ENCODE measurements at places on chromosomes 12 and 14.

GRCh38 chr14:61620130-61620946 is 75.0 kb upstream of the HIF1A start:
- DNase-seq: no peak

- no peak for DNase-seq
These were observed 2.2 kb upstream of the KCNH3 start for GRCh38 chr12:49536526-49537071.

GRCh38 chr12:28340261-28341045 is 150.2 kb downstream of the CCDC91 start:
- DNase-seq: no peak

DNA sequence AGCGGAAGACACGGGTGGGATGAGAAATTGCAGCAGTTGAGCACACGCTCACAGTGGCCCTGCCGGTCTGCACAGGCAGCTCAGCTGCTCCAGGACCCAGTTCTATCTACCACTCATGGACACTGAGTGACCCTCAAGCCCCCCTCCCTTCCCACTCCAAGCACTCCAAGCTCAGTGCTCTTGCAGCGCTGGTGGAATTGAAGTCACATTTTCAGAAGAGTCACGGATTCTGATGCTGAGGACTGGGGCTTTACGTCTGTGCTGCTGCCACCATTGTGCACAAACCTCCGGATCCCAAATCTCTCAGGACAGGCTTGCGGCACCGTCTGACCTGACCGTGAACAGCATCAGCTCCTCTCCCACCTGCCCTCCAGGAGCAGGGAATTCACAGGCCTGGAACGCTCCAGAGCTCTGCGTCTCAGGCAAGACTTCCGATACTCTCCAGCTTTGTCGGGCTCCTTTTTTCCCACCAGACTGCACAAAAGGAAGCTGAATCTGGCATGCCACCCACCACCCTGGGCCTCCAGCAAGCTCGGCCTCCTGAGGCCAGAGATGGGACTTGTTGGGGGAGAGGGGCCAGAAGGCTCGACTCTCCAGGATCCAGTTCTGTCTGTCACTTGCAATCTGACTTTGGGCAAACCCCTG is 213.1 kb upstream of the RTL1 start:
- DNase-seq: no peak

DNA sequence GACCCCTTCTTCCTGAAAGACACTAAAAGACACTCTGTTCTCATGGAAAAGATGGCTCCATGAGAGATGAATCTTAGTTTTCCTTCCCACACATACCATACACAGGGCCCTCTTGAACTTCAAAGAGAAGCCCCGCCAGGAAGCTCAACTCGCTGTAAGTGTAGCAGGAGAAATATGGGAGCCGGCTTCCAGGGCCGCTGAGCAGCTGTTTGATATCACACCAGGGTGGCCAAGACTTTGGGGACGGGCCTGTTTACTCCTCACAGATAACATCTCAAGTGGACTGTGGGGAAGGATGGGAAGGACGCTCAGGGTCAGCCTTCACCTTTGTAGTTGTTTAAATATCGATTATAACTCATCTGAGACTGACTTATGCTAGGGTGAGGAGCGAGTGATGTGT is 235.5 kb upstream of the TBX3 start:
- DNase-seq: no peak

GRCh38 chr12:105906561-105906960 is 232.2 kb downstream of the NUAK1 start:
- DNase-seq: no peak

DNA sequence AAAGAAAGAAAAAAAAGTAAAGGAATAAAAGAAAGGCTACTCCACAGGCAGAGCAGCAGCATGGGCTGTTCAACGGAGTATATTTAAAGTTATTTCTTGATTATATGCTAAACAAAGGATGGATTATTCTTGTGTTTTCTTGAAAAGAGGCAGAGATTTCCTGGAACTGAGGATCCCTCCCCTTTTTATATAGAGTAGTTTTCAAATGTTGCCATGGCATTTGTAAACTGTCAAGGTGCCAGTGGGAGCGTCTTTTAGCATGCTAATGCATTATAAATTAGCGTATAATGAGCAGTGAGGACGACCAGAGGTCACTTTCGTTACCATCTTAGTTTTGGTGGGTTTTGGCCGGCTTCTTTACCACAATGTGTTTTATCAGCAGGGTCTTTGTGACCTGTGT is 383.0 kb downstream of the PCNX1 start:
- DNase-seq: no peak

- no peak for DNase-seq
These were observed 27.8 kb downstream of the HIP1R start for GRCh38 chr12:122862872-122863701.

- peak; percentile 69 for DNase-seq
These were observed 100.9 kb downstream of the EPS8 start for GRCh38 chr12:15688202-15688736.

DNA sequence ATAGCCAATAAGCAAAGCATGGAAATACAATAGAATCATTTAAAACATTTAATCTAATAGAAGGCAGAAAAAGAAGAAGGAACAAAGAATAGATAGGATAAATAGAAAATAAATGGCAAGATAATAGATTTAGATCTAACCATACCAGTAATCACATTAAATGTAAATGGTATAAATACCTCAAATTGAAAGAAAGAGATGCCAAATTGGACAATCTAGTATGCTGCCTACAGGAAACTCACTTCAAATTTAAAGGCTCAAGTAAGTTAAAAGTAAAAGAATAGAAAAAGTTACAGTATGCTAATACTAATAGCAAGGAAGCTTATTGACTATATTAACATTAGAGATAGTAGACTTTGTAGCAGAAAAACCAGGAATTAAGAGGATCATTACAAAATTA is 40.1 kb downstream of the RAN start:
- DNase-seq: no peak

GRCh38 chr14:68644101-68644500 is 148.8 kb downstream of the ZFP36L1 start:
- no peak for DNase-seq

DNA sequence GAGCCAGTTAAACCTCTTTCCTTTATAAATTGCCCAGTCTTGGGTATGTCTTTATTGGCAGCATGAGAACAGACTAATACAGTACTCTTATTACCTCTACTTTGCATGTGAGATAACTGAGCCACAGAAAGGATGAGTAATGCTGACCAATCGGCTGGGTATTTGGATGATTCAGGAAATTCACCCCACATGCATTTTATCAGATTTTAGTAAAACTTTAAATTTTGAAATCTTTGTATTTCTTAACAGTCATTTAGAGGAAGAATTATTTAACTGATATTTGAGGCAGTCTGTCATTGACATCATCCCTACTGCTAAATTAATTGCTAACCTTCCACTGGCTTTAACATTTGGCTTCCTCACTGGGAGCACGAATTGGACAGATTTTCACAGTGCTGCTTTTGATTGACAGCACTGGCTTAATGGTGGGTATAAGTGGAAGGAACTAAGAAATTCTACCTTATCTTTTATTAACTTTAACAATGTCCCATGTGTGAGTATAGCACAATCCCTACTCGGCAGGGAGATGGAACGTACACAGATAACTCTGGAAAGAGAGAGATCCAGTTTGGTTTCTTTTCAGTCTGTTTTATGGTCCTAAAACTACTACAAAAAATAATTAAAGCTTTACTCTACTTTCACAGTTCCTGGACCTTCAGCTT is 261.0 kb downstream of the DACT1 start:
- peak; percentile 4 for DNase-seq
